B cell (primary cell): ENCODE measurements at places on chromosomes 12 and 14.

- H3K27me3 ChIP-seq = no peaks in the 10 kb centered on the region
- H3K36me3 ChIP-seq = peaks cover 8% of the 10 kb centered on the region
- peaks cover 79% of the 10 kb centered on the region for H3K4me1 ChIP-seq
- no peak for DNase-seq
- no peak overlapping the region for H3K4me3 ChIP-seq
These were observed 55.4 kb downstream of the SUSD6 start for GRCh38 chr14:69666690-69667211.

GRCh38 chr14:100767003-100767787 is 40.5 kb downstream of the DLK1 start:
- H3K4me1 ChIP-seq = no peaks in the 10 kb centered on the region
- H3K36me3 ChIP-seq = no peaks in the 10 kb centered on the region
- no peaks in the 10 kb centered on the region for H3K27me3 ChIP-seq
- no peak for DNase-seq
- H3K4me3 ChIP-seq = no peak overlapping the region

DNA sequence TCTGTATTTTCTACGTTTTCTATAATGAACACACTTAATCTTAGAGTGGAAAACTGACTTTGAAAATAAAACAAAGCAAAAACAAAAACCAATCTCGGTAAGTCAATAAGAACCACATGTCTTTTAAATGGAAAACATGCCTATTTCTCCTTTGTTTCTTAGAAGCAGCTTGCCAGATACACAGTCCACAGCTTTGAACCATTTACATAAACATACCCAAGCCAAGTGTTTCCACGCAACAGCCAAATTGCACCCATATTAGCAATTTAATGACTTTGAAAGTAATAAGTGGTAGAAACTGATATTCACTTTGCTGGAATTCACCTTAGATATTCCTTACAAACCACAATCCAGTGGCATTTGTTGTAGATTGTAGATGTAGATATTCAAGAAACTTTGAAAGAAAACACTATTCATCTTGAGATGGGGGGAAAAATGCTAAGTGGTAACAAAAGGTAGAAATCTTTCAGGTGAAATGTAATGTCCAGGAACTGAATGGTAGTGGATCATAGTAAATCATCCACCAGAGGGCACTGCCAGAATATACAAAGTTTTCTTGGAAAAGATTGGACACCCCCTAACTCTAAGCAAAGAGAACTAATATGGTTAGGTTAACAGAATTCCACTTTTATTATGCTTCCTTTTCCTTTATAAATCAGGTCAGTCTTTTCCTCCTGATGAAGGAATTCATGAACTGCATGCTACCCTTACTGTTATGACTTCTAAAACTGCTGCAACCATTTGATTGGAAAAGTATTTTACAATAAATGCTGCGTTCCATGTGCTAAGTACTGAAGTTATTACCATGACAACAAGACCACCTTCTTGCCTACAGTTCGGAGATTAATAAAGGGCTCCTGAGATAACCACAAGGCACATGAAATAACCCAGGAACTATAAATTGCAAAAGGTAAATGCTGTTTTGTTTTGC is 69.8 kb downstream of the RERG start:
- H3K27me3 ChIP-seq = no peaks in the 10 kb centered on the region
- no peak overlapping the region for H3K4me3 ChIP-seq
- DNase-seq = peak; percentile 3

DNA sequence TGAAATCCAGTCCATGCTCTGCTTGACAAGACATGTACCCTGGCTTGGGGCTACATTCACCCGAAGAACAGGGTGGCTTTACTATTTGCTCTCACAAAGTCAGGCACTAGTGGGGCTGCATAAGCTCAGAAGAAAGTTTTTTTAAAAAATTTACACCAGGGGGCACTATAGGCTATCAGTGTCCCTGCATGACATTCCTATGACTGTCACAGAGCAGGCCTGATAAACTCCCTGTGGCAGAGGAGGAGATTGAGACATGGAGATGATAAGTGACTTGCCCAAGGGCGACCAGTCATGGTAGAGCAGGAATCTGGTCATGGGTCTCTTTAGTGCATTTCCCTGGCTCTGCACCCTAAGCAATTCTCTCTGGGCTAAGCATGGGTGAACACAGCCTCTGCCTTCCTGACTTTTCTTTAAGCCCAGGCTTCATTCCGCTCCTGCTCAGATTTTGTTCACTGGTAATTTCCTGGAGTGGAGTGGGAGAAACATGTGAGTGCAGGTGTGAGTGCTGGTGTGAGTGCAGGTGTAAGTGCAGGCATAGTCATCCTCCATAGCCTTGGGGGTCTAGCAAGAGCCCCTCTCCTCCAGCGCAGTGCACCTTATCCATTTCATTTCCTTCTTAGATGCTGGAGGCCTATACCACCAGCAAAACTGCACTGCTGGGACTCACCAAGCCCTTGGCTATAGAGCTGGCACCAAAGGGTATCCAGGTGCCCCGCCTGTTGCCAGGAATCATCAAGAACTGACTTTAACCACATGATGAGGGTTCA is 91.6 kb downstream of the DHRS2 start:
- H3K27ac ChIP-seq = no peak overlapping the region
- no peaks in the 10 kb centered on the region for H3K4me1 ChIP-seq
- H3K27me3 ChIP-seq = no peaks in the 10 kb centered on the region
- no peak overlapping the region for H3K4me3 ChIP-seq

GRCh38 chr14:56561606-56562005 is 18.0 kb upstream of the TMEM260 start:
- H3K4me1 ChIP-seq = no peaks in the 10 kb centered on the region
- H3K4me3 ChIP-seq = no peak overlapping the region
- no peaks in the 10 kb centered on the region for H3K36me3 ChIP-seq

GRCh38 chr12:108169708-108170107 is 40.6 kb downstream of the WSCD2 start:
- no peaks in the 10 kb centered on the region for H3K36me3 ChIP-seq
- H3K27me3 ChIP-seq = no peaks in the 10 kb centered on the region
- no peaks in the 10 kb centered on the region for H3K4me1 ChIP-seq
- H3K4me3 ChIP-seq = no peak overlapping the region

GRCh38 chr14:67933266-67933665 is 113.7 kb downstream of the RAD51B start:
- H3K27me3 ChIP-seq = no peaks in the 10 kb centered on the region
- no peak overlapping the region for H3K4me3 ChIP-seq
- H3K36me3 ChIP-seq = no peaks in the 10 kb centered on the region
- DNase-seq = no peak

DNA sequence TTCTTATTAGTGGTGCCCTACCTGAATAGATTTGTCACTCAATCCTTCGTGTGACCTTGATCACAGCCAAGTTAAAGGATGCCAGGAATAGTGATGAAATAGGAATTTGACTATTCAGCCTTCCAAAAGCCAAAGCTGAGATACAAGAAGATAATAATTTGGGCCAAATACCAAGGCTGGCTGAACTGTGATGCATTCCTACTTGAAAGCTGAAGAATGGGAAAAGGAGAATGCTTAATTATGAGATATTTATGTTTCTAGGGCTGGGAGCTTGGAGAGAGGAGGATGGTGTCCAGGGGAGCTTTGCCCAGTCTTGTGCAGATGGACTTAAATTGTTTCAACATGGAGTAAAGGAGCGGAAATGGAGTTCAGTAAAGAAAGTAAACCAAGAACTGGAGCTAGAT is 5.2 kb downstream of the RNASE7 start:
- no peak overlapping the region for H3K27ac ChIP-seq
- no peaks in the 10 kb centered on the region for H3K4me1 ChIP-seq
- no peak for DNase-seq
- no peak overlapping the region for H3K4me3 ChIP-seq

DNA sequence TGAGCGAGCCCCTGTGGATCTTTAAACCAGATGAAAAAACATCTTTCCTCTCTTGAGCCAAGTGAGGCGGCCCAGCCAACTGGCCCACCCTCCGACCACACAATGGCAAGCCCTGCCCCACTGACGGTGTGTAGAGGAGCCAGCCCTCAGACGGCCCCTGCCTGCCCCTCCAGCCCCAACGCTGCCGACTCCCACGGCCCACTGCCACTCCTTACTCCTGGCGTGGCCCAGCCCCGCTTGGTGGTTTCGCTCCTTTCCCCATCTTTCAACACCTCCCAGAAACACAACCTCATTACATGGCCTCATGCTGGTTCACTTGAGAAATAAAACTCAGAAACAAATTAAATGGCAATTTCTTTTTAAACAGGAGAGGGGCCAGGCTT is 80.6 kb upstream of the DICER1 start:
- no peak overlapping the region for H3K27ac ChIP-seq
- H3K36me3 ChIP-seq = no peaks in the 10 kb centered on the region
- H3K27me3 ChIP-seq = no peaks in the 10 kb centered on the region
- H3K4me1 ChIP-seq = peaks cover 21% of the 10 kb centered on the region

- H3K36me3 ChIP-seq = no peaks in the 10 kb centered on the region
- H3K27ac ChIP-seq = no peak overlapping the region
- no peak overlapping the region for H3K4me3 ChIP-seq
- no peak for DNase-seq
- H3K4me1 ChIP-seq = peaks cover 9% of the 10 kb centered on the region
These were observed 100.8 kb downstream of the TAOK3 start for GRCh38 chr12:118271770-118272417.

DNA sequence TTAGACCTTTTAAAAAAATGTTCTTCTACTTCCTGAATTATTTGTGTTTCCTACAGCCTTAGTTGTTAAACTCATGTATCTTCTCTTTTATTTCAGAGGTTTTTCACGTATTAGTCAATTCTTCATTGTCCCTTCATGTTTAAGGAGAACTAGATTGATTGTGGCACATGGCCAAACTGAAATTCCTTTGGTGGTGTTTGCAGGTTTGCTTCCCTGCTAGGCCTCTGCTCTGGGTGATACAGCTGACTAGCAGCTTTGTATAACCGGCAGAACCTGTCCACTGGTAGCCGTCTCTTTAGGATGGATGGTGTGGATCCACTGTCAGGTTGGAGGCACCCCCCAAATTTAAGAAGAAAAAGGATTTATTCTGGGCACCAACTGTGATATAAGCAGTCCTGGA is 262.1 kb downstream of the FBXL14 start:
- no peak overlapping the region for H3K4me3 ChIP-seq
- no peaks in the 10 kb centered on the region for H3K27me3 ChIP-seq
- H3K36me3 ChIP-seq = no peaks in the 10 kb centered on the region
- DNase-seq = no peak
- no peak overlapping the region for H3K27ac ChIP-seq

GRCh38 chr14:34610101-34610500 is 19.8 kb downstream of the SNX6 start:
- no peaks in the 10 kb centered on the region for H3K27me3 ChIP-seq
- no peak overlapping the region for H3K27ac ChIP-seq
- no peaks in the 10 kb centered on the region for H3K4me1 ChIP-seq
- DNase-seq = no peak

DNA sequence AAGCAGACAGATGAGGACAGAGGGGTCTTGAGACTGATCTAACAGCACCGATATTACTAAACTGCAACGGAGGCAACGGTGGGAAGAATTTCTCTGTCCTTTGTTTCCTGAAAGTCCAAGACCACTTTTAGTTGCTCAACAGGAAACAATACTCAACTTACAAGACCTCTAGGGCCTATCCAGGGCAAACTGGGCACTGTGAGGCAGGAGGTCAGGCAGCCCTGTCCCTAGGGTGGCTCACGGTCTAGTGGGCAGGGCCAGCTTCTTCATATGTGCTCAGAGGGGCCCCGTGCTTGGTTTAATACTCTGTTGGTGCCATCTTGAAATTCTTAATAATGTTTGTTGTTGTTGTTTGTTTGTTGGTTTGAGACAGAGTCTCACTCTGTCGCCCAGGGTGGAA is 14.2 kb downstream of the SSH1 start:
- no peak for DNase-seq
- H3K27me3 ChIP-seq = no peaks in the 10 kb centered on the region
- peaks cover 6% of the 10 kb centered on the region for H3K4me1 ChIP-seq

DNA sequence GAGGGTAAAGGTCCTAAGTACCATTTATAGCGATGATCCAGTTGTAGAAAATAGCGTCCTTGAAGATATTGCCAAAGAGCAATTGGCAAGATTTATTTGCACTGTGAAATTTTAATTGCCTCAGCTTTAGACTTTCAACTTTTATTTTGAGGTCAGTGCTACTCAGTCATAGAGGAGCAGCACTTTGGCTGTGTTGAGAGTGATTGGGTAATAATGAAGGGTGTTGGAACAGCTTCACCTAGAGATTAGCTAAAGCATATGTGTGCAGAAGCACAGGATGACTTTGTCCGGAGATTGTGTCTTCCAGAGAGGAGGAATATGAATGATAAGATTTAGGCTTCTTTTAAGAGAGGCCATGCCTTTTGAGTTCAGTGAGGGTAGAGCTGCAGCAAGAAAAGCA is 164.8 kb downstream of the NPAS3 start:
- no peaks in the 10 kb centered on the region for H3K4me1 ChIP-seq
- no peak for DNase-seq
- no peaks in the 10 kb centered on the region for H3K27me3 ChIP-seq
- no peak overlapping the region for H3K27ac ChIP-seq
- no peaks in the 10 kb centered on the region for H3K36me3 ChIP-seq

GRCh38 chr12:12474931-12475795 is 87.5 kb downstream of the DUSP16 start:
- no peak overlapping the region for H3K27ac ChIP-seq
- H3K4me3 ChIP-seq = no peak overlapping the region

DNA sequence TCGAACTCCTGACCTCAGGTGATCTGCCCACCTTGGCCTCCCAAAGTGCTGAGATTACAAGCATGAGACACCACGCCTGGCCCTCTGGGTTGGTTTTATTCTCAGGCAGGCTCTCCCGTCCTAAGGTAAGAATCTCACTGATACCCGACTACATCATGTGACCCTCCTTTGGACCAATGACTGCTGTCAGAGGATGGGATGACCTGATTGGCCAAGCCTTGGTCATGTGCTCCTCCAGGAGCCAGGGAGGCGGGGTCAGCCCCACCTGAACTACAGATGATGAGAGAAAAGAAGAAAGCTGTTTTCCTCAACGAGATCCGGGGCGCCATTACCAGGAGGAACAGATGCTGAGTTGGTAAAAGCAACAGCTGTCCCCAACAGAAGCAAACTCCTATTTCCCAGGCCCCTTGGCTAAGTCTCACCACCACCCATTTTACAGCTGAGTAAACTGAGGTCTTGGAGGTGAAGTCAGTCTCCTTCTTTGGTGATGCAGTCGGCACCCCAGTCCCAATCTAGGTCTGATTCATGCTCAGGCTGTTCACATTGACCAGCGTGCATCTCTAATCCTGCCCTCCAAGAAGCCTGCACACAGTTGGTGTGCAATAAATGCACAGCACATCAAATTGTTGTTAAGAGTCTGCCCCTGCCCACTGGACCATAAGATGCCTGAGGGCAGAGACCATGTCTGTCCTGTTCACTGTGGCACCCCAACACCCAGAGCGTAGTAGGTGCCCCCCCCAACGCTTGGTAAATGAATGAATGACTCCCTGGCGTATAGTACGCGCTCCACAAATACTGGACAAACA is 118.8 kb downstream of the SCARB1 start:
- H3K4me1 ChIP-seq = no peaks in the 10 kb centered on the region

GRCh38 chr12:1421091-1421846 is 173.1 kb downstream of the FBXL14 start:
- H3K36me3 ChIP-seq = peaks cover 8% of the 10 kb centered on the region
- no peak for DNase-seq
- no peaks in the 10 kb centered on the region for H3K4me1 ChIP-seq
- no peak overlapping the region for H3K27ac ChIP-seq

- no peaks in the 10 kb centered on the region for H3K4me1 ChIP-seq
- no peaks in the 10 kb centered on the region for H3K27me3 ChIP-seq
- DNase-seq = no peak
- H3K4me3 ChIP-seq = no peak overlapping the region
- no peak overlapping the region for H3K27ac ChIP-seq
- no peaks in the 10 kb centered on the region for H3K36me3 ChIP-seq
These were observed 54.7 kb downstream of the MIPOL1 start for GRCh38 chr14:37252434-37252833.
